Central memory CD8-positive, alpha-beta T cell (primary cell): ENCODE measurements at places on chromosomes 12 and 14.

DNA sequence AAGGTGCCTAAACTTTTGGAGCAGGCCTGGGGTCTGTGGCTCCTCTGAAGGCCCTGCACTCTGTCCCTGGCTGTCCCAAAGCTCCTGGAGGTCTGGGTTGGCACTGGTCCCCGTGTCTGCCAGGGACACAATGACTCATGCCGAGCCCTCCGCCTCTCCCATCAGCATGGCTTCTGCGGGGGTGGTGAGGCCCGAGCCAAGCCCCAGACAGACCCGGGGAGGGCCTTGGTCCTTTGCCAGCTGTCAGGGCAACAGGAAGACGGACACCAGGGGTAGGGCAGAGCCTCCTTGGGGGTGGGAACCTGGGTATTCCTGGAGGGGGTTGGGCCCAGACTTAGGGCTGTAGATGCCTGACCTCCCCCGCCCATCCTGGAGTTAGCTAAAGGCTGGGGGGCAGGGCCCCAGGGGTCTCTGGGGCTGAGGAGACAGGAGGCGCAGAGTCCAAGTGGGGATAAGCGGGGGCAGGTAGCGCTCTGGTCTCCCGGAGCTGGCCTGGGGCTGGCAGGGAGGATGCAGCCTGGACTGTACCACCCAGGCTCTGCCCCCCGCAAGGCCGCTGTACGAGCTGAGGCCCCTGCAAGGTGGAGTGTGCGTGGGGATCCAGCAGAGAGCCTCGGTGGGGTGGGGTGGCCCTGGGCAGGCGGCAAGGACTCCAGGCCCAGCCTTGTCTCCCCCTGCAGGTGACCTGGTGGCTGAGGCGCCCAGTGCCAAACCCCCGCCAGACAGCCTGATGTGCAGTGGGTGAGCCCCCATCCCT lies 16.4 kb upstream of the PUS1 start:
- peaks cover 8% of the 10 kb centered on the region for H3K36me3 ChIP-seq
- H3K4me1 ChIP-seq = no peaks in the 10 kb centered on the region
- H3K27ac ChIP-seq = no peak overlapping the region
- H3K4me3 ChIP-seq = no peak overlapping the region
- no peaks in the 10 kb centered on the region for H3K27me3 ChIP-seq

DNA sequence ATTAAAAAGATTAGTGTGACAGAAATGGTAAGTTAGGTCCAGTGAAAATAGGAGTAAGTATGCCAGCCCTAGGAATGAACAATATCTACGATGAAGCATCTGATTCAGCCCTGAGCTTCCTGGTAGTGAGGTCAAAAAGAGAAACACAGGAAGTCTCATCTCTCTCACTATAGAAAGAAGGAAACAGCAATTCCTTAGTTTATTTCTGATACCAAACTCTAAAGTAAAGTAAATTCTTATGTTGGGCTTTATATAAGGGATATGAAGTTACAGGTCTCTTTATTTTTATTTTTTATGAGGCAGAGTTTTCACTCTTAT lies 76.7 kb upstream of the RFLNA start:
- no peak for DNase-seq
- no peak overlapping the region for H3K27ac ChIP-seq
- peaks cover 5% of the 10 kb centered on the region for H3K4me1 ChIP-seq
- H3K4me3 ChIP-seq = no peak overlapping the region

DNA sequence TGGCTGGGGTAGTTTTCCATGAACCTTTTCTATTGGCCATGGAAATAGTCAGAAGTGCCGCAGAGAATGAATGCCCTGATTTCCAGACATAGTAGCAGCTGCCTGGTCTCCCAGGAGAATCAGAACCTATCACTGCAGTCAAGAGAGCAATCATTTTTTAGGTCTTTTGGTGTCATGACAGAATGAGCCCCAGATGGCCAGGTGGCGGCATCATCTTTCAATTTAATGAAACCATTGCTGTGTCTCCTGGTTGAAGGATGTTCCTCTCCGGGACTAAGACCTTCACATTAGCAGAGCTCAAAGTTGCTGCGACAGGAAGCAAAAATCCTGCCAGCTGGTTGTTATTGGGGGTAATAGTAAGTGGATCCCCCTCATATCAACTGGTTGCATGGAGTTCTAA lies 18.8 kb downstream of the TNFAIP2 start:
- H3K4me3 ChIP-seq = no peak overlapping the region
- DNase-seq = no peak
- peaks cover 15% of the 10 kb centered on the region for H3K4me1 ChIP-seq
- H3K27ac ChIP-seq = no peak overlapping the region
- peaks cover 50% of the 10 kb centered on the region for H3K27me3 ChIP-seq

DNA sequence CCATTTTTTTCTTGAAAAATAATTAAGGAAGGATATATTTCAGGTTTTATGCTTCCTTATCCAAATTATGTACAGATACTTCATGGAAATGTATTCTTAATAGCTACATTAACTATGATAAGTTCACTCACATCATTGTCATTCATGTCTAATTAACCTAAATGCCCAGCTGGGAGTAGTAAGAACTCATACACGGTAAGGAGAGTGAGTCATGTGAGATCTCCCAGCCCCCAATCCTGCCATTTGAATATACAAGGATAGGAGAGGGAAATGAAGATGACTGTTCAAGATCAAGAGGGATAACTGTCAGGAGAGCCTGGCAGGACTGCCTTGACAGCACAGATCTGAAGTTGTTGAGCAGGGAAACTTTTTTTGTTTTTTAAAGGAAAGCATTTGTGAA lies 343.4 kb upstream of the USP15 start:
- no peak overlapping the region for H3K4me3 ChIP-seq
- DNase-seq = no peak
- H3K4me1 ChIP-seq = no peaks in the 10 kb centered on the region

DNA sequence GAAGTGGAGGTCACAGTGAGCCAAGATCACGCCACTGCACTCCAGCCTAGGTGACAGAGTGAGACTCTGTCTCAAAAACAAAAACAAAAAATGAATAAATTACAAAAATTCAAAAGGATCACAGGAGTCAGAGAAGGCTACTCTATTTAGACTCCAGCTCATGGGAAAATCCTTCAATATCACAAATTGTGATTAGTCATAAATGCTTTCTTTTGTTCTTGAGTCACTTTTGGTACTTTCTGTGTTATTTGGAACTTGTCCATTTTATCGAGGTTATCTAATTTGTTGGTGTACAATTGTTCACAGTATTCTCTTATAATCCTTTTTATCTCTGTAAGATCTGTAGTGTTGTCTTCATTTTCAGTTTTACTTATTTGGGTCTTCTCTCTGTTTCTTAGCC lies 18.9 kb downstream of the ALDH2 start:
- no peak overlapping the region for H3K27ac ChIP-seq
- H3K27me3 ChIP-seq = no peaks in the 10 kb centered on the region
- no peaks in the 10 kb centered on the region for H3K4me1 ChIP-seq
- H3K36me3 ChIP-seq = peaks cover 6% of the 10 kb centered on the region
- no peak for DNase-seq

DNA sequence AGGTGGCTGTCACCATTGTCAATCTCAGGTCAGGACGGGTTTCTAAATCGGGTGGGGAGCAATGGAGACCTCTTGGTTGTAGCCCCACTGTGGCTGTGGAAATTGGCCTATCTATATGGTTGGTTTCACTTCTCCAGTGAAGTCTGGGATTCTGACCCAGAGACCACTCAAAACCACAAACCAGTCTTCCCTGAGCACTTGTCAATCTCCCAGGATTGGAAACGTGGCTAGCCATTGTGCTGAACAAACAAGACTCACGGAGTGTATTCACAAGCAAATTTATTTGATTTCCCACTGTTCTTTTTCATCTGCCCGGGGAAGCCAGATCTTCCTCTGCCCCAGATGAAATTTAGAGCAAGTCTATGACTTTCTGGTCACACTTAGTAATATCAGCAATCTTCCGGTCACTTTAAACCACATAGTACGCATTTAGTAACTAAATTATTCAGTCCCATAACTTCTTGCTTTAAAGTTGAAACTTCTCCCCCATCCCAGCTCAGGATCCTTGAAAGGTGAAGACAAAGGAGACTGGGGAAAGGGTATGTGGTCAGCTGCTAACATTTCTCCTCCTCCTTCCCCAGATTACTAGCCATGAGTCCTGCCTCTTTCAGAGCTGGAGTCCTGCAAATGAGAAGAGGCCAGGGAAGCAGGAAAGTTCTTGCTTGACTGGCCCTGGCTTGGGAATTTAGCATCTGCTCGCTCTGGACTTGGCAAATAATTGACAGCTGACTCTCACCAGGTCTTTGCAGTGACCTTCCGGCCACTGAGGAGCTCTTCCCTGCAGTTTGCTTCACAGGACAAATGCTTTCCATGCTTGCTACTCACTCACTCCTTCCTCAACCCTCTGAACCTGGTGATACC lies 123.2 kb upstream of the MAX start:
- H3K4me1 ChIP-seq = peaks cover 21% of the 10 kb centered on the region
- no peak for DNase-seq
- no peak overlapping the region for H3K4me3 ChIP-seq
- peaks cover 2% of the 10 kb centered on the region for H3K36me3 ChIP-seq
